ENCODE measurements at places on chromosomes 6 and 20. TPM values are rescaled to one million over a fixed set of nuclear protein-coding genes. Genes with fewer than 3 reads are reported as not detected.

Gene COL19A1
- polyA plus RNA-seq, result not detected

Gene RSPO3
- 1.8 TPM for polyA plus RNA-seq

Gene IL17A
- not detected for polyA plus RNA-seq

Gene BNIP5
- not detected for polyA plus RNA-seq

Gene CRIP3
- not detected for polyA plus RNA-seq

Gene SRXN1
- polyA plus RNA-seq, result 18.0 TPM

Gene MCHR2
- not detected for polyA plus RNA-seq

Gene PSORS1C1
- 1.1 TPM for polyA plus RNA-seq

Gene COL9A3
- polyA plus RNA-seq, result 0.19 TPM

Gene SS18L1
- polyA plus RNA-seq, result 21.0 TPM

Gene RAE1
- polyA plus RNA-seq, result 55.8 TPM

Gene PGM3
- 16.3 TPM for polyA plus RNA-seq

Gene PTPRK
- polyA plus RNA-seq, result 15.2 TPM

Gene SMOC2
- not detected for polyA plus RNA-seq

Data from endothelial cell of umbilical vein (primary cell).